Peyer's patch (tissue), 4 donors: ENCODE measurements at places on chromosomes 1 and 21.

DNA sequence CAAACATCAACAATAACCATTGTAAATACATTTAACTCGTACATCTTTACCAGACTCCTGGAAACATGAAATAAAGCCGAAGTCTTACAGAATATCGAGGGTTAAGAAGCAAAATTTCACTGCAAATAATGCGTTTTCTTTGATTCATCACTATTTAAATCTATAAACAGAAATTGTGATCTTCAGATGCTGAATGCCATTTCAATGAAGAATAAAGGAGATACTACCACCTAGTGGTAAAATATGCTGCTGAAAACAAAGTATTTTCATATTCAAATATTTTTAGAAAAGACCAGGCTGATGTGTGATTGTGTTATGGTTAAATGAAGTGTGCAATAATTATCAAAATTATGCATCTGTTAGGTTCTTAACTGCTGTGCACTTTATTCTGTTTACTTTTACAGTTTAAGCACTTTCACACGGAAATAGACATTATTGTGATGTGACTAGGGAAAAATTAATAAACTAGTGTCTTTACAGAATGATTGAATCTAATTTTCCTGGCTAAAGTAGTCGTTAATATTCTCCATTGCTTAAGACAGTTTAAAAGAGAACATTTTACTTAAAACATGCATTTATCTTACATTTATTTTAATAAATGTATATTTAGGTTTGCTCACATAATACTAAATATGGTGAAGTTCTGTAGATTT is 1093.1 kb downstream of the MRPL39 start:
- no peak for DNase-seq

GRCh38 chr1:216626394-216627067 is 96.7 kb downstream of the ESRRG start:
- no peak for DNase-seq

DNA sequence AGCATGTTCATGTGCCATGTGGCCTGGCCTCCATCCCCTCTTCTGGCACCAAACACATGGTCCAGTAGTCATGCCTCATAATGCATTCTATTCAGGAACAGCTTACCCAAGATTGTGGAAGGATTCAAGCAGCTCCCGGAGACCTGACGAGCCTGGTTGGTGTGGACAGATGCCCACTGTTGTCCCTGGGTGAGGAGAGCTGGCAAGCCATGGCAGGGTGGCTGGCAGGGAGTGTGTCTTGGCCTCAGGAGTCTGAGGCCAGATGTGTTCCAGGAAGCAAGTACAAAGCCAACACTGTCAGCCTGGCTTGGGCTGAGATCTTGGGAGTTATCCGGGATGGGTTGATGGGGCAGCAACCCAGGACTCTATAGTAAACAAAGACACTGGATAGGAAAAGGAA is 7.3 kb upstream of the FABP3 start:
- DNase-seq: no peak

- DNase-seq: no peak
Measured at GRCh38 chr1:182809414-182809957, 19.9 kb downstream of the NPL start.

DNA sequence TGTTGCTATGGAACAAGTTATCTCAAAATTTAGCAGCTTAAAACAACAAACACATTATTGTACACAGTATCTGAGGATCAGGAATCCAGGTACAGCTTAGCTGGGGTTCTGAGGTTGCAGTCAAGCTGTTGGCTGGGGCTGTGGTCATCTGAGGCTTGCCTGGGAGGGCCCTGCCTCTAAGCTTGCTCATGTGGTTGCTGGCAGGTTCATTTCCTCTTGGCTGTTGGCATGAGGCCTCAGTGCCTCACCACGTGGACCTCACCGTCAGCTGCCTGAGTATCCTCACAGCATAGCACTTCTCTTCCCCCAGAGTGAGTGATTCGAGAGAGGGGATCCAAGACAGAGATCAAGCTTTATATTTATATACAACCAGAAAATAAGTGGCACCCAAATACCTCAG is 18.6 kb downstream of the NTPCR start:
- DNase-seq: no peak

DNA sequence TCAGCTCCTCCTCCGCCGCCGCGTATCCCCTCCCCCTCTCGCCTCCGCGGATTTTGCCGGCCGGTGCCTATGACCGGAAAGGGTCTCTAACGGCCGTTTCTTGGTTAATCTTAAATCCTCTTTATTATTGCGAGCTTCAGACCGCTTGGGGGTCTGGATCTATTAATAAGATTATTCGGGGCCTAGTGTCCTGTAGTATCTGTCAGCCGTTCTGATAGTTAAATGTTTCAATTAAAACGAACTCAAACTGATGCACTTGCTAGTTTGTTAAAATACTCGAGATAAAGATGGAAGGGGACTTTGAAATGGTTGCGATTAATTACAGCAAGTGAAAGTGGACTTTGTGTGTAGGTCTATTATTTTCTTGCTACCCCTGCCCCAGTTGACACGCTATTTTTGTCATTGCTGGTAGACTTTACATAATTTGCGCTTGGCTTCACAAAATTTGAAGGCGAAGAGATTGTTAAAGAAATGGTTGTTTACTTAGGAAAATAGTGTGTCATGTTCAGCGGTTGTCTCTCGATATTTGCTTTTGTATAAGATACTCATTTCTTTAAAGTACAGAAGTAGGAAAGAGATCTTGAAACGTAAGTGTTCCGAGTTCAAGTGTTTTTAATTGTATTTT is 779 bp downstream of the SON start:
- peak; percentile 82 for DNase-seq

DNA sequence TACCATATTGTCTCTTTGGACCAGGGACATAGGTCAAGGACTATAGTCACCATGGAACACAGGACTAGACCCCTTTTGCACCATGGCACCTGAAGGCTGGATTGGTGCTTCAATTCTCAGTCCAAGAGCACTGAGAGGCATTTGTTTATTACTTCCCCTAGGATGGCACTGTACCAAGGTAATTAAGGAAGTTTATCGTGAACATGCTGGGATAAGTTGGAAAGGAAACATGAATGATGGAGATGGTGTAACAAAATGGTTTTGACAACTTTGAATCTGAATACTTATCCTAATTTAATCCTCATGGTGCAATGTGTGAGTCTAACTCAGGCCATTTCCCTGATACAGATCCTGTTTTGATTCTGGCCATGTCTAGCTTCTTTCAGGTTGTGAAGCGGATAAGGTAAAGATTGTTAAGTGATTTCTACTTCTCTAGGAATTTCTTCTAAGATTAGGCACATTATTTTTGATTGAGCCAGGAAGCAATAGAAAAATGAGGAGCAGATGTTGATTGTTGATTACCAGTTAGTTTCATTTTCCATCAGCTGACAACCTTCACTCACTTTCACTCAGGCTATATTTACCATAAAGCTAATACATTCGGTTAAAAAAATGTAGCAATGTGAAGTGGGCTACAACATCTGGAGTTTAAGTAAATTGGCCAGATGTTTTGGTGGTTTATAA is 37.3 kb upstream of the SIPA1L2 start:
- no peak for DNase-seq

DNA sequence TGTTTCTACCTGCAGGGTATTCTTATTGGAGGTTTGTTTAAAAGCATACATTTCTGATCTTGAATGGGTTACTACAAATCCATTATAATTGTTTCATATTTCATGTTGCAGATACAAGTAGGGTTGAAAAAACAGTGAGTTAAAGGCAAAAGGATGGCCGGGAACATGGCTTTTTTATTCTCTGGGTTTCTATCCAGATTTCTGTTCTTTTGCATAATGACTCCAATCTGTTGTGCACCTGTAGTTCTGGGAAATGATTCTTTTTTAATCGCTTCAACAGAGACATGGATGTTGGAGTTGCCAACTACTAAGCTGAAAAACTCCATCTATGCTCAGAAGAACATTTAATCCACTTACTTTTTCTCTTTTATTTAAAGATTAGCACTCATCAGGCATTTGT is 2.7 kb upstream of the ADAMTS1 start:
- no peak for DNase-seq

- no peak for DNase-seq
Measured at GRCh38 chr1:25825605-25826004, 5.9 kb downstream of the MTFR1L start.

DNA sequence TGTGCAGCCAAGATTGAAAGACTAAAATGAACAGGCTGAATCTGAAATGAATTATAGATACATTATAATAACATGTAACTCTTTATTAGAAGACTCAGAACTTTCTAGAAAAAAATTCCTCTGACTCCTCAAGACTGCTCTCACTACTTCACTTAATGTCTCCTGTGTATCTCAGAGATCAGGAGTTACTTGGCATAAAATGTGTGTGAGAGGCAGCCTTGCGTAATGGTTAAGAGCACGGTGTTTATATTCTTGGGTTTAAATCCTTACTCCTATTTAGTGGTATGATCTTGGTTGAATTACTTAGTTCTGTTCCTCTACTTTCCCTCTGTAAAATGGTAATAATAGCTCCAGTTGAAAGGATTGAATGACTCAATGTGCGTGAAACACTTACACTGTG is 634.9 kb downstream of the LTN1 start:
- no peak for DNase-seq

- peak; percentile 57 for DNase-seq
Measured at GRCh38 chr1:206117151-206117948, at the start of gene AVPR1B. TSS of gene AVPR1B (minus strand) at chr1:206117388. CDS start at chr1:206116890, 498 bp downstream.

DNA sequence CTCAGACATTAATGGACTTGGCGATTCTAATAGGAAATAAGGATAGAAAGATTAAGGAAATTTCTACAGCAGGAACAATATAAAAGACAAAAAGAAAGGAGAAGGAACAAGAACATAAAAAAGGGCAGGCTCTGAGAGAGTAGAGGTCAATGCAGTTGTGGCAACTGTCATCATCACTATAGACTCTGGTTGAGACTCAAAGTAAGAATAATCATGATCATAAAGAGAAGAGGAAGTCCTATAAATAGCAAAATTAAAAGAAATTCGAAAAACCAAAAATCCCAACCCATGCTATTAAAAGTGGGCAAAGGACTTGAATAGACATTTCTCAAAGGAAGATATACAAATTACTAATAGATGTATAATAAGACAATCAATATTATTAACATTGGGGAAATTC is 14.4 kb upstream of the XCL1 start:
- no peak for DNase-seq

GRCh38 chr21:21102896-21103295 is 104.7 kb downstream of the NCAM2 start:
- no peak for DNase-seq

DNA sequence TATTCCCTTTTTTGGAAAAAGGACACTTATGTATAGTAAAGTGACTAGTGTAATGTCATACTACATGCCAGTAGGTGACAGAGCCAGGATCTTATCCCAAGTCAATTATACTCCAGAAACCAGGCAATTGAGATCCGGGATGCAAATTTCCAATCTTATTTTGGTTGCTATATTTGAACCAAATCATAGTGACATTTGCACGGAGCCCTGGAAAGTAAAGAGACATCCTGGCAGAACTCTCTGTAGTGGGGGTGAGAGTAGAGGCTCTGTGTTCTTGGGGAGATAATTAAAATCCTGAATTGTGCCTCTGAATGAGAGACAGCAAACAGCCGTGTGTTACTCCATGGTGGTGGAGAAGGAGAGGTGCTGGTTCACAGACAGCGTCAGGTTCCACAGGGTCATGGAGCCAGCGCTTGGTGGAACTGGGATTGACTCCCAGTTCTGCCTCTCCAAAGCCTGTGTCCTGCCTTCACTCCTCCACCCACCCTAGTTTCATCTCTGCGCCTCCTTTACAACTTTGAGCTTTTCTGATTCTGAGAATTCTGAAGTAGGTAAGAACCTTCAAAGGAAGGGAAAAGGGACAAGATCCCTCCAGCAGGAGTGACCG is 432.3 kb downstream of the PTPRU start:
- peak; percentile 1 for DNase-seq

DNA sequence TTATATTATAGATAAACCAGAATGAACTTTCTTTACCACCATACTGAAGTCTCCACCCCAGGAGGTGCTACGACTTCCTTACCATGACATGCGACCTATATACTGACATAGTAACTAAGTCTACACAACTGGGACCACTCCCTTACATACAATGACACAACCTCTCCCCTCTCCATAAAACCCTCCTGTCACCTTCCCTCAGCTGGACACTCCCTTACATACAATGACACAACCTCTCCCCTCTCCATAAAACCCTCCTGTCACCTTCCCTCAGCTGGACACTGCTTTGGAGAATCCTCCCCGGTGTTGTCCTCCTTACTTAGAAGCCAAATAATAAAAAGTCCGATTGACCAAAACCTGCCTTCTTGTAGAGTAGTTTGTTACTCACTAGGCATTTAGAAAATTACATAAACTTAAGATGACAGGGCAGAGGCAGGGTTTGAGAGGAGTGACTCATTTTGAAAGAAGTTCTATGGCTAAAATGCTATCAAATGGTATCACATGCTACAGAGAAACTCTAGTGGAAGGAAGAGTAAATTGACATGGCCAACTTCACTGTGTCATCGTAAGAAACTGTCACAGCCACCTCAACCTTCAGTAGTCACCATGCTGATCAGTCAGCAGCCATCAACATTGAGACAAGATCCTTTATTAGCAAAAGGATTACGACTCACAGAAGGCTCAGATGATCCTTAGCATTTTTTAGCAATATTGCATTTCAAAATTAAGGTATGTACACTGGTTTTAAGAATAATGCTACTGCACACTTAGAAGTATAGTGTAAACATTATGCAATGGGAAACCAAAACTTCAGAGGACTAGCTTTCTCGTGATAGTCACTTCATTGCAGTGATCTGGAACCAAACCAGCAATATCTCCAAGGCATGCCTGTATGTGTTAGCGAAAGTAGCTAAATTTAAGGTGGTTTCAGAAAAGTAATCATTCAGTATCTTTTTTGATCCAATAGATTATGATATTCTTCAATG is 56.4 kb downstream of the AHCTF1 start:
- DNase-seq: no peak

- DNase-seq: no peak
Measured at GRCh38 chr1:248243204-248243603, 12.0 kb downstream of the OR2M4 start.

DNA sequence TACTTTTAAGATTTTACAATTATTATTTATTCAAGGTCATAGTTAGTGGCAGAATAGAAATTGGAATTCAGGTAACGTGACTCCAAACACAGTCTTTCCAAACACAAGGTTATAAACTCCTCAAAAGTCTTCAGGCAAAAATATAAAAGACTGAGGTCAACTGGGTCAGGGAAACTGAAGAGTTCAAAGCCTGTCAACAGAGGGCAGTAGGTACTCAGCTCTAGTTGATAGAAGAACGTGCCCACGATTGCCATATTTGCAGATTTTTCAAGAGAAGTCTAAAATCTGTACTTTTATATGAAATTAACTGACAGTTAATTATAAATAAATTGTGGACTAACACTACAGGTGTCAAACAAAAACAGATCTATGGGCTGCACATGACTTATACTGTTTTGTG is 135.0 kb downstream of the LHX4 start:
- no peak for DNase-seq

DNA sequence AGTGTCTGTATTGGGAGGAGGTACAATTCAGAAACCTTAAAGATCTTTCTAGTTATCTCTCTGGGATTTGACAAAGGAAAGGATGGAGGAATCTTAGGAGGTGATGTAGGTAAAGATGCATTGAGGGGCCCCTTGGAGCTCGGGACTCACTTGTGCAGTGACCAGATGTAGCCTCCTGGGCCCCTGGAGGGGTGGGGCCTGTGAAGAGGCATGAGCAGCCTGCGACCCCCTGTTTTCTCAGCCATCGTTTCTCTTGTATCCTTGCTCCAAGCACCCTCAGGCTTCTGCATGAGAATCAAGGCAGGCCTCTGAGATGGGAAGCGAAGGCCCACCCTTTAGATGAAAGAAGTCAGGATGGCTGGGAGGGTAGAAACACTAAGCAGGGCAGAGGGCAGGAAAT is 39.6 kb downstream of the LGR6 start:
- DNase-seq: no peak

GRCh38 chr1:168243636-168244212 is 17.9 kb downstream of the SFT2D2 start:
- no peak for DNase-seq
